ENCODE measurements at places on chromosomes 1 and 21.

DNA sequence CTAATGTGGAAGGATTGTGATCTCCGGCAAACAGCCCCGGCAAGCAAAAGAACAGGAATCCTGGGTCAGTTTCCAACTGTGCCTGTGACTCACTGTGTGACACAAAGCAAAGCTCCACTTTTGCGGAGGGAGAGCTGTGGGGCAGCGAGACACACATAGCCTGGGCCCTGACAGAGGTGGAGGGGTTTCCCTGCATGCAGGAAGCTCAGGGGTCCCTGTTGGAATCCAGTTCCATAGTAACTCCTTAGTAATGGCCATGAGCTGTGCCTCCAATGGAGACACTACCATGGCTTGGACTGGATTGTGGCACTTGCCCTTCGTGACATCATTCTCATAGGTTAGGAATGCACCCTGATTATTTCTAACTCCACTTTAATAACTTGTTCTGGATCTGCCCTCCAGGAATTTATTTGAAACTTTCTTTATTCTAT lies 47.0 kb upstream of the ATF3 start:
- DNase-seq = no peak

DNA sequence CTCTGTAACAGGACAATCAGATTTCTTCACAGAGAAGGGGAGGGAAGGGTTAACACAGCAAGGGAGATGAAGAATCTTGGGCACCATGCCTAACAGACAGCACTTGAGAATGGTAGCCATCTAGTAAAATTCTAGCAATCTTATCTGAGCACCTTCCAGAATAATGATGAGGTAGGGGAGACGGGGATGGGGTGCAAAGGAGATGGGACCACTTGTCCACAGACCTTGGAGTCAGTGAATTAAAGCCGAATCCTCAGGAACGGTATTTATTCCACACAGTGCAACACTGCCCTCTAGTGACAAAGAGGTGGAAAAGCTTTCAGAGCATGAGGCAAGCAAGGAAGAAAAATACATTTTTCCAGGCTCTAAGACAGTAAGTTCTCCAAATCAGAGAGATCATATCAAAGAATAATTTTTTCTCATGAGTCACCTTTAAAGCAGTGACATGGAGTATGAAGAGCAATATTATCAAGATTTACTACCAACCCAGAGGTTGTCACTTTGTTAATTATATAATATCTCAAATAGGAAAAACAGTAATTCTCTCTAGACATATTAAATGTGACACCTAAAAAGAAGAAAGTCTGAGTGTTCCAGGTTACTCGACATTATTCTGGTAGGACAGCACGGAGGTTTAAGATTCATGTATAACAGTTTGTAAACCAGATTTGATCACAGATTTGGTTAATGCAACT lies 43.3 kb upstream of the LPAR3 start:
- no peak for DNase-seq

DNA sequence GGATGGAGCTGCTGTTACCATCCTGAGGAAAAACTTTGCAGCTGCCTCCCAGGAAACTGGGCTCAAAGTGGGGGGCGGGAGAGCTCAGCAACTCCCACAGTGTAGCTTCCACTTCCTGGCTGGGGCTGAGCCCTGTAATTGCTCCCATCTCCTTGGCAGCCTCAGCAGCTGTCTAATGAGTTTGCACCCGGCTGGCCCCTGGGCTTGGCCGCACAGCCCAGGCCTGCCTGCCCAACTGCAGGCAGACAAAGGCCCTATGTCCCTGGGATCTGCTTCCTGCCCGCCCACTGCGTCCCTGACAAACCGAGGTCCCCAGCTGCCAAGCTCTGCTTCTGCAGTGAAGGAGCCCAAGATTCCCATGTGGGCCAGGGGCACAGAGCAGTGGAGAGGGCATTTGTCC lies 30.1 kb downstream of the EDN2 start:
- DNase-seq = no peak

DNA sequence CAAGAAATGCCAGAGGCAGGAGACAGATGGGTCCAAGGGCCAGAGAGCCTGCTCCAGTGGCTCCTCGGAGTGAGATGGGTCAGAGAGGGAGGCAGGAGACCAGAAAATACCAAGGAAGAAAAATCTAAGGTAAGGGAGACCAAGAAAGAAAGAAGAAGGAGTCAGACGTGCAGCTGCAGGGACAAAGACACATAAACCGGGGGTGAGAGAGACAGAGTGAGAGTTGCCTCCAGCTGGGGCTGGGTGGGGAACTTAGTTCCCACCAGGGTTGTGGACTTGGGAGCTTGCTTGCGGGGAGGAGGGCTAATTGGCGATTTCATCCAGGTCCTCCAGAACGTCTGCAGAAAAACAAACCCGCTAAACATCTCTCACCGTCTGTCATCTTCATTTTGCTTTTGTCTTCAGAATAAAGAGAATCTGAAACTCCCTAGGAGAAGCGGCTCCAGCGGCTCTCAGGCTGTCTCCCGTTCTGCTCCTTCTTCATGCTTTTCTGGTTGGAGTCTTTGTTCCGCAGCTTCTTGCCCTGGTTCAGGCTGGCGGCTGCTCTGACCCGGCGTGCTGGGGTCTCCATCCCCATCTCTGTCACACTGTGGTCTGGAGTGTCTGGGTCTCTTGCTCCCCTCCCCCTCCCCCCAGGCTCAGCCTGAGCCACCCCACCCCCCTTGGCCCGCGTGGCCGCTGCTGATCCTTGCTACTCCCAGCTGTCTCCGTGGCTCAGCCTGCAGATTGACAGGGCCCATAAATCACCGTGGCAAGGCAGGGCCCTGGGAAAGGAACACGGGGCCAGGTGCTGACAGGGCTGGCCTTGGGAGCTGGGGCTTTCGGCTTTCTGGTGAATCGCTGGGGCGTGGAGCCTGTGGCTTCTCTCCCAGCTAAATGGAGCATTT lies 66.6 kb downstream of the UBIAD1 start:
- DNase-seq = no peak

- DNase-seq = no peak
These were observed 38.7 kb downstream of the CFH start for GRCh38 chr1:196690582-196690981.

DNA sequence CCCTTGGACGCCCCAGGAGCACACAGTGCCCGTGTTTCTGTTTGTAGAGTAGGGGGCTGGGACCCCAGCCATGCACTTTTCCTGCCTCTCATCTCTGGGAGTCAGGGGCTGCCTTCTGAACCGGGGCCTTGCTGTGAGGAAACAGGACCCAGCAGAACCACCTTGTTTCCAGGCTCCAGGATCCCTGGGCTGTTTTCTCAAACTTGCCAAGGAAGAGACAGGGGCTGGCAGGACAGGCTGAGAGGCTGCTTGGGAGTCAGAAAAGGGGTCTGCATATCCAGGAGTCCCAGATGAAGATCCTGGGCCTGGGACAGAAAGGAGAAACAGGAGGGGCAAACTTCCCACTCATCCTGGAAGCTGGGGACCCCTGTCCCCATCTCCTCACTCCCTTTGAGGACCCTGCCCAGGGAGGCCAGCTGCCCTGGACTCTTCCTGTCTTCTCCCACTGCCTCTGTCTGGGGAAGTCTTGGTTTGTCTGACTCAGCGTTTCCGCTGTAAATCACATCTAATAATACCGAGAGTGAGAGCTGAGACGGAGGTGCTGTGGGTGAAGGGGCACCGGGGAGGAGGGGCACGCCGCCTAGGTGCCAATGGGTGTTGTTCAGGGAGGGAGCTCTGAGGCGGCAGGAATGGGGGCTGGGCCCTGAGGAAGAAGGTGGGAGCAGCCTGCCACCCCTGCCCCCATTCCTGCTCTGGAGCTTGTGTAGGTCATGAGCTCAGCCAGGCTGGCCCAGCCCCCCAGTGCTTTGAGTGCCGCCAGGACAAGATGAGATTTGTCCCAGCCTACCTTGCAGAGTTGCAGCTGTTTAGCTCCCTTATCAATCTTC lies 16.7 kb downstream of the POU3F1 start:
- DNase-seq = no peak

- no peak for DNase-seq
These were observed 22.0 kb upstream of the FAM131C start for GRCh38 chr1:16095447-16095846.

GRCh38 chr1:222843469-222844410 lies 28.9 kb downstream of the DISP1 start:
- peak; percentile 90 for DNase-seq

DNA sequence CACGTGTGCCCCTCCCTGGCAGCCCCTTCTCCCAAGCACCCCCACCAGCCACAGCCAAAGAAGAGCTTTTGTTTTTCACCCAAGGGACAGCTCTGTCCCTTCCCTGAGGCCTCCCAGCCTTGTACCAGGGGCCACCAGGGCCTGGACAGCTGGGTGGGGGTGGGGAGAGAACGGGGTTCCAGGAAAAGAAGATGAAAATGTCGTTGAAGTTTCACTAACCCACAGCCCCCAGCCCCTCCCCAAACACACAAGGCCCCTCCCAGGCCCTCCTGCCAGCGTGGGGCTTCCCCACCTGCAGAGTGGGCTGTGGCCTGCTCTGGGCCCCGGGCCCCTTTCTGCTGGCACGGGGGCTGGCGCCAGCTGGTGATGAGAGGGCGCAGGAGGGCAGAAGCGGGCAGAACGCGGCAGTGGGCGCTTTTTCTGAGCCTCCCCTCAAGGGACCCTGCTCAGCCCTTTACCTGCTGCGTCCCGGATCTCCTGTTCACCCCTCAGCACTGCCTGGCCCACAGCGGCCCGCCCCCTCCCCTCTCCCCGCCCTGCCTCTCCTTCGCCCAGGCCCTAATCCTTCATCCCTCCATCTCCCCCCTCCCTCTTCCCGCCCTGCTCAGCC lies 5.5 kb upstream of the ANKRD65 start:
- no peak for DNase-seq

- DNase-seq = no peak
These were observed 7.6 kb downstream of the RSBN1 start for GRCh38 chr1:113804421-113805255.

GRCh38 chr1:170800812-170801211 lies 134.5 kb upstream of the MROH9 start:
- DNase-seq = no peak

DNA sequence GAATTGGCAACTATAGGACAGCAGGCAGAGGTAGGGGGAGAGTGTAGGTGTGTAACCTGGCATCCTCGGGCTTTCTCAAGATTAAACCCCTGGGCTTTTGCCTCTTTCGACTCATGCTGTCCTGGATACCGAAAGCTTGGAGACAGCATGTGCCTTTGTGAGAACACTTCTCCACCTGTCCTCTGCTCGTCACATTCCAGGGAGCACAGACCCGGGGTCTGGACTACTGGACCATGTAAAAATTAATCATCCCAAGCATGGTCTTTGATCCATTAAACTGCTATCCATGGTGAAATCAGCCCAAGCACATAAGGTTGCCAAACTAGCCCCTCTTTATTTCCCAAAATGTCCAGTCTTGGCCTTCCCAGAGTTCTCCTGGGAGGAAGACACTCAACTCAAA lies 9.0 kb upstream of the RNF186 start:
- DNase-seq = no peak

DNA sequence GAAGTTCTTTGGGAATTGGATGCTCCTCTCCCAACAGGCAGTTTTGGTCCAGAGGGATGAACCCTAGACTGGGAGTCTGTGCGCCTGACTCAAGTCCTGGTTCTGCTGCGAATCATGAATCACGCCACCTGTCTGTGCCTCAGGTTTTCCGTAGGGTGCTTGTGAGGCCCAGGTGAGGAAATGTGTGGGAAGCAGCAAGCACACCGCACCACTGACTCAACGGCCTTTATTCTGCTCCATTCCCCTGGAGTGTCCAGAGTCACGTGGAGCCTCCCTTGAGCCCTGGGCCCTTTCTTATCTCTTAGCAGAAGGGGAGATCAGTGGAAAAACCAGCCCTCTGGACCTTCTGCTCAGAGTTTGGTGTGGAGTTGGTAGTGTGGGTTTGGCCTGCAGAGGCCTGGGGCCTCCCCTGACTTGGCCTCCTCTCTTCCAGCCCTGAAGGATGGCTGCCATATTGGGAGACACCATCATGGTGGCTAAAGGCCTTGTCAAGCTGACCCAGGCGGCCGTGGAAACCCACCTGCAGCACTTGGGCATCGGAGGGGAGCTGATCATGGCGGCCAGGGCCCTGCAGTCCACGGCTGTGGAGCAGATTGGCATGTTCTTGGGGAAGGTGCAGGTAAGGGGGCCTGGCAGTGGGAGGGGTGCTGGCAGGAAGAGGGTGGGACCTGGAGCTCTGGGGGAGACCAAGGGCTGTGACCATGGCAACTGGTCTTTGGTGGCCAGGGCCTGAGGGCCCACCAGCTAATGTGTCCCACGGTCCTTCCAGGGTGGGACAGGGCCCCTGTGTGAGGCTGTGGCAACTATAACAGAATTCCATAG lies 21.1 kb downstream of the COQ8A start:
- no peak for DNase-seq

DNA sequence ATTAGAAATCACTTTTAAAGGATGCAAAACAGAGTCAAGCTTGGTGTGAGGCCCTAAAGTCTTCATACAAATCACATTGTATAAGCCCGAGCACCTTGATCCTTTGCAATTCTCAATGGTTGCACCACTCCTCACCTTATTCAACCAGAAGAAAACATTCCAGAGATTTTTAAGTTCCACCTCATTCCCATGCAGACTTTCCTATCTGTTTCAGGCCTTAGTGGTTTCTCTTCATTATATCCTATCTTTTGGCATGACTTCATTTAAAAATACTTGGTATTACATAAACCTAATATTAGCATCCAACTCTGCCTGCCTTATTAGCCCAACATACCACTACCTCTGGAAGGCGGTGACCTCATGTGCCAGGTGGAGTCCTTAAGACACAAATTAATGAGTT lies 9.3 kb upstream of the GREM2 start:
- DNase-seq = no peak

DNA sequence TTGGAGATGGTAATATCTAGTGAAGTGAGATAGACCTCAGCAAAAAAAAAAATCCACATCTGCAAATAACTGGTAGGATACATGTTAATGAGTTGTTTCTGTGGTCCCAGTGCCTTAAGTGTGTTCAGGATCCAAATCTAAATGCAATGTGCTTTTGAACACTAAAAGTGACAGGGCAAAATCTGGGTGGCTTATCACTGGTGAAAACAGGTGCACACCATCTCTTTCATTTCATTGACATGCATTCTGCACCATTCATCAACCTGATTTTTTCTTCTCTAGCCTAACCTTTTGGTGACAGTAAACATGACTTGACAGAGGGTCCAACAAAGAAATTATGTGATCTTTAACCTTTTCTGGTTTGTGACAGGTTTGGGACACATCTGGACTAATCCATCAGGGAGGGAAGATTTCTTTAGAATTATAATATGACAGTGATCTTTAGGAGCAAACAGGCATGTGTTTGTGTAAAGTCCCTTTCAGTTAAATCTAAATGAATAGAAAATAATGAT lies 201.6 kb upstream of the NEGR1 start:
- DNase-seq = no peak

DNA sequence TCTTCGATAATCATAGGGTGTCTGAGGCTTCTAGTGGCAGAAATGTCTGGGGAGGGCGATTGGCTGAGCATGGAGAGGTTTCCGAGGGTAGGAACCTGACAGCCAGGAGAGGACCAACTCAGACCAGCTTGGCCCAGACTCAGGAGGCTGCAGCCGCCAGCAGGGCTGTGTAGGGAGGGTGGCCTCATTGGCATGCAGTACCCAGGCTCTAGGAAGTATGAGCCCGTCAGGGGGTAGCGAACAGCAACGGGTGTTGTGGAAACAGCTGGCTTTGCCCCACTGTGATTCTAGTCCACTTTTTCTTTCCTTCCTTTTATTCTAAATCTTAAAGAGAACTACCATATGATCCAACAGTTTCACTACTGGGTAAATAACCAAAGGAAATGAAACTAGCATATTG lies 103.3 kb downstream of the DIRAS3 start:
- DNase-seq = no peak
